ENCODE measurements at places on chromosomes 11 and 22.

- no peak for DNase-seq
Observed at GRCh38 chr11:16874275-16874975, 136.0 kb downstream of the C11orf58 start.

GRCh38 chr11:44903035-44903434, 47.6 kb downstream of the TP53I11 start:
- no peak for DNase-seq

DNA sequence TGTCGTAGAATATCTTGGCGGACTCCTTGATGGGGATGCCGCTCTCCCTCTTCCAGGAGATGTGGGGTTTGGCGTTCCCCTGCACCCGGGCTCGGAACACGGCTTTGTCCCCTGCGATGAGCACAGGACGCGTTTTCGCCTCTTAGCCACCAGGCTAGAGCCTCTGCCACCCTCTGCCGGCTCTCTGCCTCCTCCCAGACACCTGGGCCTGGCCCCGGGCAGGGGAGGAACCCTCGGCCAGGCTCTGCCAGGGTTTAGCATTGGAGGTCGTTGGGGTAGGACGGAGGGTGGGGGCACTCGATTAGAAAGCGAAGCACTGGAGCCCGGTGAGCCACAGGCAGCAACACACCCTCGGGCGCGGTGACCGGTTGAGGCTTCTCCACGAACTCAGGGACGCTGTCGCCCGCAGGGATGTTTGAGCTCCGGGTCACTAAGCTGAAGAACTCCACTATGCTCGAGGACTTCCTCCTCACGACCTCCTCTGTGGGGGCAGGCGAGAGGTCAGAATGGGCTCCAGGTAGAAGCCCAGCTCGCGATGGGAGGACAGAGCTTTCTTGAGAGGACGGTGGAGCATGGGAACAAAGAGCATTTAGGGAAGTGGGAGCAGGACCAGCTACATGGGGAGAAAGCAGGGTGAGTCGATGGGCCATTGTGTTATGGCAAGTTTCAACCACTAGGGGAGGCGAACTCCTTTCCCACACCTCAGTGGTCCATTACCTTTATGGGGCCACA, 4.3 kb downstream of the IGSF22 start:
- DNase-seq = peak; percentile 74

- no peak for DNase-seq
Observed at GRCh38 chr11:90512846-90513245, 290.0 kb upstream of the CHORDC1 start.

- DNase-seq = no peak
Observed at GRCh38 chr11:76734456-76735420, 48.4 kb upstream of the TSKU start.

- no peak for DNase-seq
Observed at GRCh38 chr11:69001243-69002081, 11.6 kb downstream of the MRGPRF start.
